ENCODE measurements at places on chromosomes 4 and X.

- DNase-seq = no peak
Observed at GRCh38 chr4:170652571-170652970, 562.8 kb upstream of the AADAT start.

GRCh38 chrX:109487640-109488039 is 5.8 kb upstream of the GUCY2F start:
- no peak for DNase-seq

- no peak for DNase-seq
Observed at GRCh38 chrX:48465336-48465933, 4.6 kb downstream of the SLC38A5 start.

- no peak for DNase-seq
Observed at GRCh38 chr4:22496165-22496813, 19.6 kb downstream of the ADGRA3 start.

DNA sequence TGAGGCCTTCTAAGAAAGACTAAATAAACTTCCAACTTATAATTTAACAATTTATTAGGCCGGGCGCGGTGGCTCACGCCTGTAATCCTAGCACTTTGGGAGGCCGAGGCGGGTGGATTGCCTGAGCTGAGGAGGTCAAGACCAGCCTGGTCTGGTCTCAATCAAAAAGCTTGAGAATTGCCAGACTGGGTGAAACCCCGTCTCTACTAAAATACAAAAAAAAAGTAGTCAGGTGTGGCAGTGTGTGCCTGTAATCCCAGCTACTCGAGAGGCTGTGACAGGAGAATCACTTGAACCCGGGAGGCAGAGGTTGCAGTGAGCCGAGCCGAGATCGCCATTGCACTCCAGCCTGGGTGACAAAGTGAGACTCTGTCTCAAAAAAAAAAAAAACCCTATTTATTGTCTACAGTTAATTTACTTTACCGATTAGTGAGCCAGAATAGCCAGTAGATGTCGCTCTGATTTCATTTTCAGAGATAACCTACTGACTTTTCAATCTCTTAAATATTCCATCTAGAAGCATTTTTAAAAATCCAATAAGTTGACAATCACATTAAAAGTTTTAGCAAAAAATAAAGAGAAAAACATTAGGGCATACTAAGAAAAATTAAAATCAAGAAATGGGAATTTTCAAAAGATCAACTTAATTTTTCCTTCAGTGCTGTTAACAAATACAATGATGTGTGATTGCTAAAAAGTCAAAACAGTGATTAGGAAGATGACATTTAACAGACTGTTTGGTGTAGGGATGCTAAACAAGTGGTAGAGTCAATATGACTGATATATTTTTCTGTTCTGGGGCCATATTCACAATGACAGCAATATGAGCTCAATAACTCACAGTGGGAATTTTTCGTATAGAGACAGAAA is 4.3 kb upstream of the SHROOM3 start:
- no peak for DNase-seq

GRCh38 chr4:3512279-3512678 is 19.9 kb downstream of the LRPAP1 start:
- DNase-seq = no peak

GRCh38 chr4:143701365-143701764 is 890 bp upstream of the FREM3 start:
- DNase-seq = no peak

DNA sequence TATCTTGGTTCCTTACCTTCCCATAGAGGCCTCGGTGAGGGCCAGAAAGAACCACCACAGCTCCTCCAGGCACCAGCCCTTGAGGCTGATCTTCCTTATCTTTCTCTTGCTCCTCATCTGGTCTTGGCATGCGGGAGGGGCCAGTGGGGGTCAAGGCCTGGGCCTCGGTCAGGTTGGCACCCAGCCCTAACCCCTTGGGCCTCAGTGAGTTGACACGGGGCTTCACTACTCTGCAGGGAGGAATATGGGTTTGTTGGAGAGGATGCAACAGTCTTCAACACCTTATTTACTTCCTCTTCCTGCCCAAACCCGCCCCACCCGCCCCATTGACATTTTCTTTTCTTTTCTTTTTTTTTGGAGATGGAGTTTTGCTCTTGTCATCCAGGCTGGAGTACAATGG is 6.0 kb downstream of the GPKOW start:
- no peak for DNase-seq

GRCh38 chrX:24332878-24333277 is 19.0 kb upstream of the SUPT20HL2 start:
- no peak for DNase-seq

- DNase-seq = no peak
Observed at GRCh38 chr4:131370846-131371245, 1778.2 kb upstream of the PCDH10 start.

- no peak for DNase-seq
Observed at GRCh38 chrX:46737462-46737861, 21.5 kb downstream of the SLC9A7 start.

DNA sequence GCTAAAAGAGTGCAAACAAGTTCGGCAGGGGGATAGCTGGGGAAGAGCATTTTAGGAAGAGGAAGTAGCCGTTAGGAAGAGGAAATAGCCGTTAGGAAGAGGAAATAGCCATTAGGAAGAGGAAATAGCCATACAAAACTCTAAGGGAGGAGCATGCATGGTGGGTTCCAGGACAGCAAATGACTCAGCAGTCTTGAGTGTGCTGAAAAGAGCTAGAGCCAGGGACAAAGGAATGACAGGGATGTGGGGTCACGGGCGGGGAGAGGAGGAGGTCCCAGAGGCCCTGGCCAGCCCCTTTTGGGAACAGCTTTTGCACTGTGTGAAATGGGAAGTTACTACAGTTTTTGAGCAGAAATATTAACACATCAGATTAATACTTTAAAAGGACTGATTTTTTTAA is 882.6 kb downstream of the TRIML1 start:
- DNase-seq = peak; percentile 28

GRCh38 chrX:40010550-40011321 is 87.0 kb downstream of the BCOR start:
- DNase-seq = no peak

DNA sequence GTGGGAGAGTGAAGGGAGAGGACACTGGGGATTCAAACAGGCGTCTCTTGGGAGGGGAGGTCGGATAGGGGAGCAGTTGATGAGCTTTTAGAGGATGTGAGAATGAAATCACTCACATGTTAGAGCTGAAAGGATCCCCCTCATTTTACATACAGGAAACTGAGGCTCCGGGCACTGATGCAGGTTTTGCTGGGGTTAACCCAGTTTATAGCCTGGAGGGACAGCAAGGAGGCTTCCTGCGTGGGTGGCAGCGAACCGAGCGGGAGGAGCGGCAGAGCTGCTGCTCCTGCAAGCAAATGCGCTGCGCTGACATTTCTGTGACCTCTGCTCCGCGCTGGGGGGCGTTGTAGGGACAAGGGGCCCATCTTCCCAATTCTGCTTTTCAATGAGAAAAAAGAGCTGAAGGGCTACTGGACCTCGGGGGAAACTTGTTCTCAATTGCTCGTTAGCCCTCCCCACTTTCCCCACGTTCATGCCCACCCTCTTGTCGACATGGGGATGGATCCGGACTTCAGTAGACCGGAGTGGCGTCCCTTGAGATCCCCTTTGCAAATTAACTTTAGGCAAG is 1.2 kb upstream of the NEUROG2 start:
- DNase-seq = no peak

- DNase-seq = no peak
Observed at GRCh38 chr4:40187386-40187906, 9.4 kb upstream of the RHOH start.

DNA sequence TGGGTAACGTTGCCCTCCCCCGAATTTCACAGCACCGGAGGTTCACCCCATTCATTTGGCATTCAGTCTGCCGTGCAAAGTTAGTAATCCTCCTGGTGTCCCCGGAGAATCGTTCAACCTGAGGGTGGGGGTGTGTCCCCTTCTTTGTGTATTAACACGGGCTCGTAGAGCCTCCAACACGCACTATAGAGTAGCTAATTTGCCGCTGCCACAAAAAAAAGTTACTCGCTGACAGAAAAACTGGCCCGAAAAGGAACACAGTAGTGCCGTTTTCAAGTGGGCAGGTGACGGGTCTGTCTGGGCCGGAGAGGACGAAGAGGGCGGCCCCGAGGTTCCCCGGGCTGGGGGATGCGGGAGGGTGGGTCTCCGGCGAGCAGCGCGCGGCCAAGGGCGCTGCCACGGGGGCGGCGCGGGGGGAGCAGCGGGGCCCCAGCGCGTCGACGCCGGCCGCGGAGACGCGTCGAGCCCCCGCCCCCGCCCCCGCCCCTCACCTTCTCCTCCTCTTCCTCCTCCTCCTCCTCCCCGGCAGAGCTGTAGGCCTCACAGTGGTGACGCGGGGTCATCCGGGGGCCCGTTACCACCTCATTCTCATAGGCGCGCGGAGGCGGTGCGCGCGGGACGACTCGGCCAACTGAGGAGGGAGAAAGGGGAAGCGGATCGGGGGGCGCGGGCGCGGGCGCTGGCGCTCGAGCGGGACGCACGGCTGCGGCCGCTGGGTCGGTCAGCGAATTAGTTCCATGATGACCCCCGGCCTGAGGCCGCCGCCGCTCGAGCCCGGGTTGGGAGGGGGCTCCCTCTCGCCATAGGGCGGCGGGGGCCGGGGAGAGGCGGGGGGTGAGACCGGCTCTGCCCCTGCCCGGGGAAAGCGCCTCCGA is 571 bp downstream of the CCNI start:
- DNase-seq = no peak

- DNase-seq = no peak
Observed at GRCh38 chr4:185004562-185005218, 13.6 kb upstream of the HELT start.

GRCh38 chrX:40278340-40279090 is 180.8 kb upstream of the BCOR start:
- no peak for DNase-seq

DNA sequence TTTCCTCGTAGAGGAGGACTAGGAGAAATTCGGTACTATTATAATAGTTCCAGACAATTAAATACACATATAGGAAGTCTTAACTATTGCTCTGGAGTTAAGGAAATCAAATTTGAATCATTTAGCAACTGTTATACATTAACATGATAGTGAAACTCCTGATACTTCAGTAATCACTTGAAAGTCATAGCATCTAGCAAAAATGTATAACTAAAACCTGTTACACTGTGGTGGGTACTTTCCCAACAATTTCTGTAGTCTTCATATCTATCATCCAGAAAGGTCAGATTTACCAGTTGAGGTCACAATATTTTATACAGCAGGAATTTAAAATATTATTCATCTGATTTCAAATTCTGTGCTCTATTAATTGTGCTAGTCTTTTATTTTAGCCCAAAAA is 669.6 kb upstream of the PCDH10 start:
- no peak for DNase-seq

- DNase-seq = no peak
Observed at GRCh38 chr4:104615496-104615895, 120.8 kb upstream of the CXXC4 start.

DNA sequence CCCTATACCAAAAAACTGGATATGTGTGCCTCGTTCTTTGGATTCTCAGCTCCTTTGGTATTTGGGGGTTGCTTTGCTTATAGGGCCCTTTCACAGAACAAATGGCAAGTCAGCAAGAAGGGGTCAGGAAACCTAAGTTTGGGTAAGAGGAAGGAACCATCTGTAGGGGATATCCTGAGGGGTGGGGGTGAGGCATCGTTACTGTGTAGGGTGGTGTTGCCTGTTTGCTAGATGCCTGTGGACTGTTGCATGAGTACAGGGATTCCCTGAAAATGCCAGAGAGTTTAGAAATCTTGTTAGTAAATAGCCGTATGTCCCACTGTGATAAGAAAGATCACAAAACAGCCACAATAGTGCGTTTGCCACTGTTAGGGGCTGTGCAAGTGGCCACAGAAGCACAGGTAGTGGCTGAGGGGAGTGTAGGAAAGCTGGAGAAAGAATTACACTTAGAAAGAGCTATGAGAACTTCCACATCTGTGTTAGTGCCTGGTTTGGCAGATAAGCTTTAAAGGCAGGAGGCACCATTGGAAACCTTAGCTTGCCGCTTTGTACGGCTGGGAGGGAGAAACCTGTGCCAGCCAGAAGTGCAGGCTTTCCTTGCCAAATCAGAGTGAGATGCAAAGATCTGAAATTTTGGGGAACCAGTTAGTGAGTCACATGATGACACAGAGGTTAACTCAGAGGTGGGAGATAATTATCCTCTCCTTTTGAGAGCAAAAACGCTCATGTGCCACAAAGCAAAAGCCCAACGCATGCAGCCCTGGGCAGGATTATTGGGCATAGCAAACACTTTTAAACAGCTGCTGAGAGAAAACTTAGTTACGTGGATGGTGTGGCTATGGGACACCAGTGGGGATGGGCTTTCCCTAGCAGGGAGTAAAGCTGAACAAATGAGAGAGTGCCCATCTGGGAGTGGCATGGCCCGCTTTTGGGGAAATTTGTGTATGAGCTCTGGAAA is 343.7 kb downstream of the ARAP2 start:
- DNase-seq = no peak

DNA sequence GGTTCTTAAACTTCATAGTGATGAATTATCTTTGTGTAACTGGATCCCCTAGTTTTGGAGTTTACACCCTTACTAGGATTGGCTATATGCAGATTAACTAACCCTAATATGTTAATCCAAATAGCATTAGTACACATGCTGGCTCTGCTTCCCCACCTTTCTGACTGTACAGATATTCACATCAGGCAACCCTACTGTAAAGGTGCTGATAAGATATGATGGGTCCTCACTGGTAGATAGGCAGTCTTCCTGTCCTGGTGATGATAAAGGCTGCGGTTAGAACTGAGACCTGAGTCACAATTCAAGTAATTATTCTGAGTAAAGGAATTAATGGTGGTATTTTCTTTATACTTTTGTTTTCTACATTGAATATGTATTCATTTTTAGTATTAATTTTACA is 118.6 kb downstream of the COL4A5 start:
- DNase-seq = no peak

GRCh38 chr4:102061133-102061532 is 270.6 kb downstream of the BANK1 start:
- DNase-seq = no peak

GRCh38 chr4:73725985-73726384 is 14.4 kb upstream of the CXCL8 start:
- DNase-seq = no peak

- no peak for DNase-seq
Observed at GRCh38 chrX:40877887-40878286, 142.5 kb upstream of the MED14 start.
